ENCODE measurements at places on chromosomes 5 and 9. TPM values are rescaled to one million over a fixed set of nuclear protein-coding genes. Genes with fewer than 3 reads are reported as not detected.

Gene FANCC
- 4.1 TPM for total RNA-seq

- no peak for DNase-seq
Observed at GRCh38 chr9:114214686-114215414, 59.5 kb downstream of the COL27A1 start.

- no peak for DNase-seq
Observed at GRCh38 chr5:179878222-179879002, 19.8 kb upstream of the MRNIP start.

DNA sequence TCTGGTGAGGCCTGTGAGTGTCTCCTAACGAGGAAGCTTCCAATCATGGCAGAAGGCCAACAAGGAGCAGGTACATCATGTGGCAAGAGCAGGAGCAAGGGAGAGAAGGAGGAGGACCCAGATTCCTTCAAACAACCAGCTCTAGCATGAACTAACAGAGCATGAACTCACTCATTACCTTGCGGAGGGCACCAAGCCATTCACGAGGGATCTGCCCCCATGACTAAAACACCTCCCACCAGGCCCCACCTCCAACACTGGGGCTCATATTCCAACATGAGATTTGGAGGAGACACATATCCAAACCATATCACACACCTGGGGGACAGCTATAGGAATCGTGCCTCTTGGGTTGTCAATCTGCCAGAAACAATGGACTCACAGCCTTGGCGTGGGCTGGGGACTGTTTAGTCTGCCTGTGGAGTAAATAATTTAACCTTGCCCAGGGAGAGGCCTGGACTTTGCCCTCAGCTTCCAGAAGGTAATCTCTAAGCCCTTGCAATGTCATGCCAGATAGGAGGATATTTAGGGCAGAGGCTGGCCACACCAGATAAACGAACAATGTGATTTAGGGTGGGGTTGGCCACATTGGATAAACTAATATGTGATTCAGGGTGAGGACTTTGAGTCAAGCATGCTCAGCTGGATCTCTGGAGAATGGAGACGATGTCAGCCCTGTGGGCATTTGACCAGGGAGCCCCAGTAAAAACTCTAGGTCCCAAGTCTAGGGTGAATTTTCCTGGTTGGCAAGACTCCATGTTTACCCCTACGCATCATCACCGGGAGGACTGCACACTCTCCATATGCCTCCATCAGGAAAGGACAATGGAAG, 13.6 kb upstream of the VDAC1 start:
- DNase-seq, result no peak

DNA sequence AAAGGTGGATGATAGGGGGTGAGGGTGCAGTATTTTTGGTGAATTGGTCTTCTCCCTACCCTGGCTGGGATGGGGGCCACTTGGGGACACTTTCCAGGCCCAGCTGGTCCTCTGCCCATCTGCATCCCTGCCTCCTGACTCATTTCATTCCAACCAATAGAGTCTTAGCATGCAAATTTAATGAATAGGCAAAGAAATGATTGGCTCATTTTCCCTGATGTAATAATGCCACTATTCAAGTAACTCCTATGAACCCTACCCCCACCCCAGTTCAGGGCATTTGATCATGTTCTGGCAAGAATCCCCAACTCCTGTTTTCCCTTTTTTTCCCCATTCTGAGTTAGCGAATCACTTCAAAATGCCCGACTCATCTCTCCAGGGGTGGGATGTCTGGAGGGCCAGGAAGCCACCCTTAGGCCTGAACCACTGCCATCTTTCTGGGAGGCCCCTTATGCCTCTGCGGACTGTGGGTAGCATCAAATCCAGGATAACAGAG, 56.7 kb downstream of the PCDH1 start:
- no peak for DNase-seq

DNA sequence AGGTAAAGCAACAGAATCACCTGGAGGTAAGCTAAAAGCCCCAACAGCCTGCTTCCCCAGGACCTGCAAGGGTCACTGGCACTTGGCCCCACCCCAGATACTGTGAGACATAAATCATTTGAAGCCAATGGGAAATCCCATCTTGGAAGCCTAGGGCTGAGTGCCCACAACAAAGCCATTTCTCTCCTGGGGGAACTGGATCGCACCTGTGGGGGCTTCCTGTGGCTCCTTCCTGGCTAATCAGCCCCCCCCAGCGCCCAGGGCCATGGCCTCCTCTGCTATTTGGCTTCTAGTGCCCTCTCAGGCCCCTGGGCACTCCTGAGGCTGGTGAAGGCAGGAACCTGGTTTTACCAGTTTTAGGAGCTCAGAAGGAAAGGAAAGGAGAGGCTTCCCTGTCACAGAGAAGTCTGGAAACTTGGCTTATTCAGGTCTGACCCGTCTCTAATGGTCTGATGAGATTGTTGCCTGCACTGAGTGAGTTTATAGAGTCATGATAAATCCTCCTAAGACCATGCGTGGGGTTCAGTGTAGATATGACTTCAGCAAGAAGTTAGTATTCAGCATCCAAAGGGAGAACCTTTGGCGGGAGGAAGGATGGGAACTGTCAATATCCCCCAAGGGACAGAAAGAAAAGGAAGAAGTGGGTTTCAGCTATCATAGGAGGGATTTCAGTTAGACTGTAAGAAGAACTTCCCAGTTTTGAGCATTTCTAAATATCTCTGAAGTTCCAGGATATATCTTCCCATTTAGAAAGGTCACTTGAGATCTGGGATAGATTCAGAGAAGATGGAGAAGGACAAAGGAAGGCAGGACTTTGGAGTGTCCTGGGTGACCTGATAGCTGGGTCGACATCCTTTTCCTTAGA, 1.2 kb downstream of the KCNMB1 start:
- DNase-seq, result no peak

GRCh38 chr9:89619424-89620138, 14.8 kb downstream of the GADD45G start:
- DNase-seq, result no peak
